Pancreas (tissue), 10 donors: ENCODE measurements at places on chromosomes 3 and 15. TPM values are rescaled to one million over a fixed set of nuclear protein-coding genes. Genes with fewer than 3 reads are reported as not detected.

GRCh38 chr3:174294616-174295015 is 564.5 kb upstream of the NAALADL2 start:
- DNase-seq = no peak

KBTBD13 gene
- total RNA-seq = not detected

GRCh38 chr3:8555725-8556472 is 54.3 kb downstream of the LMCD1 start:
- no peak for DNase-seq

DNA sequence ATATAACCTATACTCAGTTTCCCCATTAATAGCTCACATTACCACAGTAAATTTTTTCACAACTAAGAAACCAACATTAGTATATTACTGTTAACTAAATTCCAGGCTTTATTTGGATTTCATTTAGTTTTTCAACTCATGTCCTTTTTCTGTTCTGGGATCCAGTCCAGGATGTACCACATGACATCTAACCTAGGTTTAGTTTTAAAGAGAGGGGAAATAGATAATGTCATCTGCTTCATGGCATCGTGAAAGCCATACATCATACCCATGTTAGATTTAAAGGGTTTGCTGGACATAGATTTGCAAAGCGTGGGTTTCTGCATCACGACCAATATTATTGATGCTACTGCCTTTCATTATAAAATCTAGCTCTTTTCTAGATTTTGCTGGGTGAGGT is 33.2 kb upstream of the RPP14 start:
- no peak for DNase-seq

DNA sequence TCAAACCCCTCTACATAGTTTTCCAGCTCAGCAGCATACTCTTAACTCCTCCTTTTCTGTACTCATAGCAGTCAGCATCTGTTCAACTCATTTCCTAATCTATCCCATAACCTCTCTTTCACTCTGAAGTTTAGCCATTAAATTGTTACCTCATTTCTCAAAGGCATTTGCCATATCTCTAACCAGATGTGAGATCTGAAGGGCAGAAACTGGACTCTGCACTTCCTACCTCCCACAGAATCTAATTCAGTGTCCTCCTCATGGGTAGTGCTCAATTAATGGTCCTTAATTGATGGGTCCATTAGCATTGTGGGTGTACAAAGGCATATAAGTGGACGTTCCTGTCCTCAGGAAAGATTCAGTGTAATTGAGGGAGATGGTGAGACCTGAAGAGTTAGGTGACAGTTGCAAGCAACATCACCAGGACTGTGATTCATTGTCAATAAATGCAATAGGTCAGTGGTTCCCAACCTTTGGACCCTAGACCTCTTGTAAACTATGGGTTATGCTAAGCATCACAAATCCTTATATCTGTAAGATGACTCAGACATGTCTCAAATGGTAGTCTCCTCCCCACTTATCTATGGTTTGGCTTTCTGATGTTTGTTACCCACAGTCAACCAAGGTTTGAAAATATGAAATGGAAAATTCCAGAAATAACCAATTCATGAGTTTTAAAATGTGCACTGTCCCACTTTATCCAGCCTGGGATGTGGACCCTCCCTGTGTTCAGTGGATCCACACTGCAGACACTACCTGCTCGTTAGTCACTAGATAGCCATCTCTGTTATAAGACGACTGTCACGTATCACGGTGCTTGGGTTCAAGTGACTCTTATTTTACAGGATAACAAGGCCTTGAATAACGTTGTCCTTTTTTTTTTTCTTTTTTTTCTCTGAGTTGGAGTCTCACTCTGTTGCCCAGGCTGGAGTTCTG is 25.0 kb upstream of the UACA start:
- DNase-seq = no peak

SUMF1 gene
- 10.3 TPM for total RNA-seq

DNA sequence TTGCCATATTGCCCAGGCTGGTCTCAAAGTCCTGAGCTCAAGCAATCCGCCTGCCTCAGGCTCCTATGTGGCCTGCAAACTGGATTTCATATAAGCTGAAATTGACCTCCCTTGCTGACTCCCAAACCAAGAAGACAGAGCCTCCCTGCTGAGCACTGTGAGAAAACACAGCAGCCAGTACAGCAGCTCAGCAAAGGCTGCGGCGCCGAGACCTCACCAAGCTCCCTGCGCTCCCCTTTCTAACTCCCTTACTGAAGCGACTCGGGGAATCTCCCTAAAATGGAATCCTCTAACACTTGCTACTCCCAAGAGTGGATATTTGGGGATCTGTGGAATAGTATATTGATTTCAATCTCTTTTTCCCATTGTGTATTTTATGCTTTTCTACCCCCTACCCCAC is 34.6 kb downstream of the MUC20 start:
- DNase-seq = no peak

DNA sequence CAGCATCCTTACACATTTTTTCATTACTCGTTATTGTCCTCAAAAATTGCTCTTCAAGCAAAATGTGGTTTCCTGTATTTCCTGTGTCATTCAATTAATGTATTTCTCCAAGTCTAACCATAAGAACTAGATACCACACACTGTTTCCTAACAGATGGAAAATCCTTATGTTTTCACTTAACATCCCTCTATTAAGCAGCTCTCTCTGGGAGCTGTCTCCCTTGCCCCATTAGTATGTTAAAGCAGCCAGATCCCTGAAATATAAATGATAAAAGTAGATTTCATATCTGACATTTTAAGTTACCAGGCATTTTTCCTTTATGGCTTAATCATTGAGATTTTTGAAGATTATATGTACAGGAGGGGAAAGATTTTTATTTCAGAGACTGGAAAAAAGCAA is 15.9 kb downstream of the PFN2 start:
- no peak for DNase-seq

GRCh38 chr3:42114130-42114725 is 23.1 kb downstream of the TRAK1 start:
- no peak for DNase-seq

- DNase-seq = peak; percentile 23
These were observed 79.0 kb downstream of the SERPINI1 start for GRCh38 chr3:167814441-167814951.

GRCh38 chr3:77071809-77072208 is 31.9 kb downstream of the ROBO2 start:
- DNase-seq = no peak

DNA sequence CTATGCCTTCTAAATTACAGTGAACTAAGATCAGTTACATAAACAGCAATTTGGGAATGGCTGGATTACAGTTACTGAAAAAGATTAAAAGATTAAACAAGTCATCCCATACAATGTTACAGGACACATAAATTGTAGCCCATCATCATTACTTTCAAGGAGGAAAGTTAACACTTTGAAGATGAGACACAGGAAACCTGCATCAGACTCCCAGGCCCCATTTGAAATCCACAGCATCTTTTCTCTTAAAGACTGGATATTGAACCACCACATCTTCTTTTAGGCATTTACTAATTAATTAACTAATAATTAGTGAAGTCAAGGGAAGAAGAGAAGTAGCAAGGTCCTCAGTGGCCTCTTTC is 170.2 kb downstream of the PLCL2 start:
- no peak for DNase-seq

GRCh38 chr3:97884586-97885123 is 62.8 kb downstream of the CRYBG3 start:
- DNase-seq = no peak

GRCh38 chr3:186492385-186492984 is 51.7 kb downstream of the CRYGS start:
- DNase-seq = no peak

DNA sequence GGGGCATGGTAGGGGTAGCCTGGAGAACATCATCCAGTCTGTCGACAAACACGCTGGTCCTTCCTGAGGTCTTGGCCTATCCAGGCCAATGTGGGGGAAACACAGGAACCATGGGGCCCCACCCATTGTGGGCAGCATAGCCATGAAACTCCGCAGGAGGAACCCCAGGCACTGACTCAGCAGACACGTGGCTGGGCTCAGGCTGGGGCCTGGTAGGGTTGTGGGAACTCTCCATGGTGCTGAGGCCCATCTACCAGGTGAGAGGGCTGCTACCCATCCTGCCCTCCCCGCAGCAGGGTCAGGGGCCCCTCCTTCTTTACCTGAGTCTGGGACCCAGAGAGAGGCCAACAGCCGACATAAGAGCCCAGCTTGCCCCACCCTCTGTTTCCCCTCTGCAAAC is 22.6 kb upstream of the CACNA2D2 start:
- no peak for DNase-seq

DNA sequence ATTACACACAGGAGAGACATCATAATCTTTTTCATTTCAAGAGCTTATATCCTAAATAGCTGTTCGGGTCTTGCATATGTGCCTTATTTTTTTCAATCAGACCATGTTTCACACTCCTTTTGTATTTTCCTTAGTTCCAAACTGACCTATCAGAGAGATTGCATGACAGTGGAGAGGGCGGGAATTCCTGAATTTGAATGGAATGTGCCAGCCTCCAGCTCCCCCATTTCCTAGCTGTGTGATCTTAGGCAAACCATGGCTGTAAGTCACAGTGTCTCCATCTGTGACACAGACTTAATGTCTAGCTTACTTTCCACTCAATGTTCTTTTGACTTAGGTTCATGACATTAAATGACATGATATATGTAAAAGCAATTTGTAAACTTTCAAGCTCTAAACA is 62.0 kb upstream of the CSTA start:
- DNase-seq = no peak

DNA sequence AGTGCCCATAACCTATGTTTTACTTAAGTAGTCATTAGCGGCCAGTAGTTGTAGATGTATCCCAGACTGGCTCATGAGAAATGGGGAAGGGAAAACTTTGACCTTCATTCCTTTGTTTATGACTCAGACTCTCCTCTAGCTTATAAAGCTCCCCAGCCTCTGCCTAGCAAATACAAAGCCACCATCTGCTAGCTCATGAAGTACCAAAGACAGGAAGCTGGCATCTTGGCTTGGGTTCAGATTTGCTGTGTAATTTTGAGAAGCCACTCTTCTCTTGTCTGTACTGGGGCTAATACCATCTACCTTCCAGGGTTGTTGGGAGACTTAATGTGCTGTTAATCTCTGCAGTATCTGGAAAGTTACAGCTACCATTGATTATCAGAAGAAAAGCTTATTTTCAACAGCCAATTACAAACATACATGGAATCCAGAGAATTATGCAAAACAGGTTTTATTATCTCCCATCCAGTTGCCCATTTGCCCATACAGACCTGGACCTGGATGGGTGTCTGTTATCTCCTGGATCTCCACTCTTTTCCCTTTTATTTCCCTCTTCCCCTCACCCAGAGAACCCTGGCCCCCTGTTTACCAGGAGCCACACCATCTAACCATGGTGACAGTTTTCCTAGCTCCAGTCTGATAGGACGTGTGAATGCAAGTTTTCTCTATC is 153.8 kb downstream of the SEMA6D start:
- DNase-seq = no peak

DNA sequence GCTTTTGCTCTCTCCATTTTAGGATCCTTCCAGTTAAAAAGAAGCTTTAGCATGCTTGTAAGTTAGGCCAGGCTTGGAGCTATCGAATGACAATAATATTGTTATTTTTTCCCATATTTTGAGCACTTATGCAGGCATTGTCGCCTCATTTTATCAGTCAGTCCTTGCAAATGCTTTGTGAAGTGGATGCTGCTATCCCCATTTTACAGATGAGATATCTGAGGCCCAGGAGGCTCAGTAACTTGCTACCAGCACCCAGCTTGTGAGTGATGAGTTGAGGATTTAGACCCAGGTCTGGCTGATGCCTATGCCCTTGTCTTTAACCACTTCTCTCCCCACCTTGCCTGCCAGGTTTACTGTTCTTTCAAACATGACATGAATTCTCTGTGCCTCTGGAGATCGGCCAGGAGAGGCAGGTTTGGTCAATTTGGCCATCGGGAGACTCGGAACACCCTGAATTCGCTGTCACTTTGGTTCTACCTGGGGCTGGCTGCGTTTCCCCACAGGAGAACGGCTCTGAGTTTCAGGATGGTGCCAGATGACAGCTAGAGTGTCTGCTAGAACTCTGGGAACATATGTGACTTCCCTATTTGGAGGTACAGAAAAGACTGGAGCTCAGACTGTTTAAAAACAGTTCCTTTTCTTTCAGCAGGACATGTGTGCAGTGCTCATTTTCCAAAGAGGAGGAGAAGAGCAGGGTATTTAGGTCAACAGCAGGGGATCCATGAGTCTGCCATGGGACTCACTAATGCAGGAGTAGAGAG is 25.5 kb upstream of the ZNF710 start:
- DNase-seq = no peak

DNA sequence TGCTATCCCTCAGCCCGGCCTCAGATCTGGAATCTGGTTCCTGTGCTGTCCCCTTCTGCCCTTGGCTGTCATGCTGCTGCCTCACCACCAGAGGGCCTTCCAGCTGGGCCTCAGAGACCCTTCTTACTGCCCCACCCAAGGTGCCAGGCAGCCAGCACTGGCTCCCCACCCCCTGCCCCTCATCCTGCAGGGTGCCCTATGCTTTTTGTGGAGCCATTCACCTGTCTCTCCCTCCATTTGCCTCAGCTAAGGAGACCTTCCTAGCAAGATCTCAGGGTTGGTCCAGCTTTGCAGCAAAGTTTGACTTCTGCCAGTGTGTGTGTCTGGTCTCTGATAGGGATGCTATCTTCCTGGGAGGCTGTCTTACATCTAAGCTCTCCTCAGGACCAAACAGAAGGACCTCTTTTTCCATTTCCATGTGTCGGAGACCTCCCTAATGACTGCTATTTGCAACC is 1.9 kb upstream of the VWA5B2 start:
- no peak for DNase-seq

SLC28A2 gene
- total RNA-seq = not detected

GRCh38 chr15:63559753-63560152 is 37.4 kb upstream of the FBXL22 start:
- DNase-seq = no peak

DNA sequence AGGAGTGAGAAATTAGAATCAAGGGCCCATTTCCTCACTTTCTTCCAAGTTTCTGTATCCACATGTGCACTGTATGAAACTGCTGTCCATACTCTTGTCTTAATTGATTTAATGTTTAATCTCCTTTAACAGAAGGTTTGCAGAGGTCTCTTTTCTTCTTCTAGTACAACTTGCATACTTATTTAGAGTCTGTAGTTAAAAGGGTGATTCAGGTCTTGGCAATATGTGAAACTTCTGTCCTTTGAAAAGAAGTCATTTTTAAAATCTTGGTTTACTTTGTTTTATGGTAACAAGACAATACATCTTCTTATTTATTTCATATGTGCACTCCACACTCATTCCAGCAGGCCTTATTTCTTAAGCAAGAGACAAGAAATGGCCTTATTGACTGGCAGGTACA is 25.8 kb downstream of the TMEM45A start:
- no peak for DNase-seq

GRCh38 chr3:107271787-107272387 is 105.4 kb upstream of the CCDC54 start:
- no peak for DNase-seq

- DNase-seq = no peak
These were observed 50.2 kb upstream of the TNFSF10 start for GRCh38 chr3:172573422-172573821.

TRPM1 gene
- total RNA-seq = not detected

TLR9 gene
- 0.04 TPM for total RNA-seq

GRCh38 chr3:188207941-188208515 is 54.1 kb downstream of the LPP start:
- DNase-seq = no peak

GRCh38 chr3:141242377-141243092 is 10.9 kb downstream of the PXYLP1 start:
- DNase-seq = no peak

GRCh38 chr15:69668963-69669362 is 216.3 kb downstream of the RPLP1 start:
- DNase-seq = no peak

AGTR1 gene
- 0.63 TPM for total RNA-seq

NRG4 gene
- 20.4 TPM for total RNA-seq

LRRC31 gene
- total RNA-seq = not detected

ARHGEF26 gene
- total RNA-seq = 2.7 TPM

HHLA2 gene
- total RNA-seq = 0.90 TPM

GPR62 gene
- total RNA-seq = 0.09 TPM
